Esophagus squamous epithelium (tissue), 5 donors: ENCODE measurements at places on chromosomes 7 and 10.

DNA sequence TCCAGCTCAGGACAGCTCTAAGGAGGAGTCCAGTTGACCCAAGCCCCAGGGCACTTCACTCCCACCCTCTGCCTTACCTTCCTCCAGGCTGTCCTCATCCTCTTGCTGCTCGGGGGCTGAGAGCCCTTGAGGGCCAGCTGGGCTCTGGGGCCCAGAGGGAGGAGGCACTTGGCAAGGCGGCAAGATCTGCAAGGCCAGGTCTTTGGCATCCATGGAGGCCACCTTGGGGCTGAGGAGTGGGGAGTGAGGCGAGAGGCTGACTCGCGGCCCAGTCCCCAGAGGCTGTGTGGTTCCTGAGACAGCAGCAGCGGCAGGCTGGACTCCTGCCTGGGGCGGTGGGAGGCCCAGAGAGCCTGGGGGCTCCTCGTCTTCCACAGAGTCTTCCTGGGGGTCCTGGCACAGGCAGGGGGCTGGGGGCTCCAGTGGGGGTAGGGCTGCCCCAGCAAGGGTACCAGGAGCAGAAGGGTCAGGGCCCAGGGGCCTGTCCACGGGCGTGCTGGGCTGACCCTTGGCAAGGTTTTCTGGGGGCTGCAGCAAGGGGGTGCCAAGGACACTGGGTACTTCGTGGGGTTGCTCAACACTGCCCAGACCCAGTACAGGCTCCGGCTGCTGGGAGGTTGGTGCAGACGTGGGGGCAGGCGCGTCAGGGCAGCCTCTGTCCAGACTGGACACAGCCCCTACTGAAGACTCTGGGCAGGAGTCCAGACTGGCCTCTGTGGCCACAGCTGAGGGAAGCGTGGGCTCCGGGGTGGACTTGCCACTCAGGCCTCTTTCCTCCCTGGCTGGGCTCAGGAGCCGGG lies 6.5 kb downstream of the NACAD start:
- no peaks in the 10 kb centered on the region for H3K4me1 ChIP-seq
- no peaks in the 10 kb centered on the region for H3K27me3 ChIP-seq
- no peak for DNase-seq
- no peak overlapping the region for H3K27ac ChIP-seq
- no peak overlapping the region for H3K4me3 ChIP-seq
- no peaks in the 10 kb centered on the region for H3K36me3 ChIP-seq

DNA sequence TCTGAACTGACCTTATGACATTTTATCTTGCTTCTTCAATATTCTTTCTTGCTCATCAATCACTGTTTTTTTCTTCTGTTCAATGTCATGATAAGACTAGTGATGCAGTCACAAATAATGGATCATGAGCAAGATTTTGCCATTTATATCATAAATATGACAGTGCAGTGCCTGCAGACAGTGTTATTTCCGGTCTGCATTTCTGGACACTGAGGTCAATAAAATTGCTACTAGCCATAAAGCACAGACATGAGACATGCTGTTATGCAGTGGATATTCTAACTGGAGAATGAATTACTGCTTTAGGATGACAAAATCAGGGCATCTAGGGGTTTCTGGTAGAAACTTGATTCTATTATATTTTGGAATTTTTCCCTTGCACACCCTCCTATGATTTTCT lies 1509.7 kb upstream of the LRRTM3 start:
- DNase-seq: no peak
- no peaks in the 10 kb centered on the region for H3K27me3 ChIP-seq
- H3K36me3 ChIP-seq: no peaks in the 10 kb centered on the region

- no peak overlapping the region for H3K4me3 ChIP-seq
- H3K4me1 ChIP-seq: peaks cover 61% of the 10 kb centered on the region
- no peaks in the 10 kb centered on the region for H3K27me3 ChIP-seq
Observed at GRCh38 chr10:46026106-46026505, 4.3 kb downstream of the NCOA4 start.

- H3K36me3 ChIP-seq: no peaks in the 10 kb centered on the region
- no peak for DNase-seq
- H3K4me1 ChIP-seq: no peaks in the 10 kb centered on the region
- no peak overlapping the region for H3K4me3 ChIP-seq
Observed at GRCh38 chr10:116027355-116027754, 245.7 kb downstream of the GFRA1 start.

DNA sequence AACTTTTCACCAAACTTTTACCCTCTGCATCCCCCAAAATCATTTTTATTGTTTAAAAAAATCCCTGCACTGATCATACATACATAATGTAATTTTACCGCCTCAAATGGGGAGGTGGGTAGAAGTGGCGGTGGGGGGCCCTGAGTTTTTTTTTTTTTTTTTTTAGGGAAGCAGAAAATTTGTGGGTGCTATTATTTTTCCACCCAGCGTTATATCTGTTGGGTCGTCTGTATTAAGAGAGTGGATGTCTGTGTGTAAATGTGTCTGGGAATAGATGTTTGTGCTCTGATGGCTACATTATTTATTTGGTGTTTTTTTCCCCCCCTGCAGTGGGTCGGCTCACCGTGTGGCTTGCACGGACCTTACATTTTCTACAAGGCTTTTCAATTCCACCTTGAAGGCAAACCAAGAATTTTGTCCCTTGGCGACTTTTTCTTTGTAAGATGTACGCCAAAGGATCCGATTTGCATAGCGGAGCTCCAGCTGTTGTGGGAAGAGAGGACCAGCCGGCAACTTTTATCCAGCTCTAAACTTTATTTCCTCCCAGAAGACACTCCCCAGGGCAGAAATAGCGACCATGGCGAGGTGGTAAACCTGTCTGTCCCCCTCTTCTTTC lies 438 bp downstream of the ARID5B start:
- H3K4me3 ChIP-seq: peak overlapping the region; percentile 82
- peak overlapping the region; percentile 100 for H3K27ac ChIP-seq
- no peak for DNase-seq
- no peaks in the 10 kb centered on the region for H3K27me3 ChIP-seq
- no peaks in the 10 kb centered on the region for H3K36me3 ChIP-seq

DNA sequence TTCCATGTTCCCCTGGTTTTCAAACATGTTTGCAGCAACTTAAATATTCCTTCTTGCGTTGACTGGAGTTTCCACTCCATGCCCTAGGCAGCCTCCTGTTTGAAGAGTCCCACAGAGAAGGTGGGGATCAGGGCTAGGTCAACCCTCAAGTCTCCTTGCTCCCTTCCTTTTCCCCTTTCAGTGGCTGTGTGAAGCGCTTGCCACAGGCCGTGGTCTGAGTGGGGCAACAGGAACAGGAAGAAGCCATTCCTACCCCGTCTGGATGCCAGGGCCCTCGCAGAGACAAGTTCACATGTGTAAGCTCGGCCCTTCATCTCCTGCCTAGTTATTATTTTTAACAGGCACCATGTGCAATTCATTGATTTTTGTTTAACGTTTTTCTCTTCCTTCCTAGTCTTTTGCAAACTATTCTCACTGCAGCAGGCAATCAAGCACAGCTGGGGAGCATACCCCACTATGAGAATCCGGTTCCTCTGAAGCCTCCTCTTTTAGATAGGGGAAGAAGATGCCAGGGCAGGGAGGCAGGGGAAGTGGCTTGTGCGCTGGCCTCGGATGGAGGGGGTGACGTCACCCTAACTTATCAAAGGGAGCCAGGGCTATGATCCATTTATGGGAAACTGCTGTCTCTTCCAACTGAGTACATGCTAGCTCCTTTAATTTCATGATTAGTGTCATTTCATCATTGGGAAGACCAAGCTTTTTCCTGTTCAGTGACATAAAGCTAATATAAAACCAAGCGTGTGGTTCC lies 64.2 kb downstream of the PRLHR start:
- no peaks in the 10 kb centered on the region for H3K36me3 ChIP-seq
- DNase-seq: no peak
- no peaks in the 10 kb centered on the region for H3K27me3 ChIP-seq
- H3K27ac ChIP-seq: no peak overlapping the region

DNA sequence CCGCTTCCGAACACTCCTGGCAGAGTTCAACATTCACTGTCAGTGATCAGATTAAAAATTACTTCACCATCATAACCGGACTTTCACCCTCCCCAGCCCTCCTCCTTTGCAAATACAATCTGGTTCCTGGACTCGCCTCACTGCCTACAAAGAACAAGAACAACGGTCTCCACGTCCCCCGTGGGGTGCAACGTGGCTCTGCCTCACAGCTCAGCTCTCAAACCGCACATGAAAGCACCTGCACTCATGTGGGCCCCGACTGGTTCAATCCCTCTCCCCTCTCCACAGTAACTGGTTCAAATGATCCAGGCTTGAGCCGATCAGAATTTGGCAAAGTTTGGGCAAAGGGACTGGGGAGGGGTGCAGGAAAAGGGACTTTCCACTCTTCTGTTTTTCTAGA lies 21.0 kb downstream of the ASB13 start:
- no peak overlapping the region for H3K4me3 ChIP-seq
- peaks cover 39% of the 10 kb centered on the region for H3K4me1 ChIP-seq
- peak overlapping the region; percentile 15 for H3K27ac ChIP-seq
- H3K36me3 ChIP-seq: peaks cover 15% of the 10 kb centered on the region
- DNase-seq: no peak

DNA sequence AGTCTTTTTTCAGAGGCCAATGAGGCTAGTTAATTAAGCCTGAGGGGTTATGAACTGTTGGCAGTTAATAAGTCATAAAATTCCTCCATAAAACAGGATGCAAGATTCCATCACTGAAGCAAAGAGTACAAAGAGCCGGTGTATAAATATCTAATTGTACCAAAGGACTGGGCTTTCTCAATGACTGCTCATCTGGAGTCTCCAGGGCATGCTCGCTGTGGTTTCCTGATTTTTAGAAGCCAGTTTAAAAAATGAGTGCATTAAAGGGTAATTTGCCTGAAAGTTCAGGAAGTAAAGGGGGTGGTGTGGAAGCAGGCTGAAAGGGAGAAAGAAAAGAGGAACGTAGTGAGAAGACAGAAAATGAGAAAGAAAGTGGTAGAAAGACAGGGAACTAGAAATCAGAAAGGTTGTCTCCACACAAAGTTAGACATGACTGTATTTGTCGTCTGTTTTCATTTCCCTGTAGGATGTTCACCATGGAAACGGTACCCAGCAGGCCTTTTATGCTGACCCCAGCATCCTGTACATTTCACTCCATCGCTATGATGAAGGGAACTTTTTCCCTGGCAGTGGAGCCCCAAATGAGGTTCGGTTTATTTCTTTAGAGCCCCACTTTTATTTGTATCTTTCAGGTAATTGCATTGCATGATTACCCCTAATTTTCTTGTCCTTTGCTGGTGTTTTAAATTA lies 282.3 kb downstream of the TWIST1 start:
- no peak for DNase-seq
- H3K4me3 ChIP-seq: no peak overlapping the region
- no peaks in the 10 kb centered on the region for H3K27me3 ChIP-seq

GRCh38 chr10:46216003-46216634 lies 70.7 kb upstream of the ANTXRL start:
- H3K4me3 ChIP-seq: no peak overlapping the region
- no peak for DNase-seq
- H3K27me3 ChIP-seq: no peaks in the 10 kb centered on the region
- H3K4me1 ChIP-seq: no peaks in the 10 kb centered on the region

- H3K36me3 ChIP-seq: no peaks in the 10 kb centered on the region
- H3K27ac ChIP-seq: peak overlapping the region; percentile 21
- H3K4me1 ChIP-seq: no peaks in the 10 kb centered on the region
- no peak overlapping the region for H3K4me3 ChIP-seq
- no peaks in the 10 kb centered on the region for H3K27me3 ChIP-seq
- no peak for DNase-seq
Observed at GRCh38 chr10:15344876-15345285, 26.2 kb downstream of the FAM171A1 start.

DNA sequence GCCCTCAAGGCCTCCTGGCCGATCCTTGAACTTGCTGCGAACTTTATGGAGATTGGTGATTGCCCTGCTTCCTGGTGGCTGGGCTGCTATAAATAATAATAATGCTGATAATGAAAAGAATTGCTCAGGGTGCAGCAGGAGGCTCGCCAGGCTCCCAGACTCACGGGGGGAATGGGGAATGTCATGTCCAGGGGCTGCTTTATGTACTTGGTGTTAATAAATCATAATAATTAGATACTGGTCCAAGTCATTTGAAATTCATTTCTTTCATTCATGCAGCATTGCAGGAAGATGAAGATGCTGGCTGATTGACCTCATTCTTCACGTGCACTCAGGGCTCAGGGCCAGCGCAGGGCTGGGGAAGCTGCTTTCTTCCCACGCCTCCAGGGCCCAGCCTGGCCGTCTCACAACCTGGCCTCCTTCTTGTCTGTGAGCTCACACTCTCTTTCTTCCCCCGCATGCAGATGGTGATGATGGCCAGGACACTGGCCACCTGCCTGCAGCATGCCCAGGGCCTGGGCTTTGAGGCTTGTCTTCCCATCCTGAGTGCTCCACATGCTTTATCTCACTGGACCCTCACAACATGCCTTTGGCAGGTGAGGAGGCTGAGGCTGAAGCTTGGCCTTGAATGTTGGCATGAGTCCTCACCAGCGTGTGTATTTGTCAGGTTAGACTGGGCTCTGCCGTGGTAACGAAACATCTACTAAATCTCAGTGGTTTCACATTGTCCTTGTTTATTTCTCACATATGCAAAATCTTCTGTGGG lies 138.4 kb upstream of the TNS3 start:
- no peaks in the 10 kb centered on the region for H3K36me3 ChIP-seq
- H3K4me3 ChIP-seq: no peak overlapping the region
- no peaks in the 10 kb centered on the region for H3K4me1 ChIP-seq
- no peak overlapping the region for H3K27ac ChIP-seq

DNA sequence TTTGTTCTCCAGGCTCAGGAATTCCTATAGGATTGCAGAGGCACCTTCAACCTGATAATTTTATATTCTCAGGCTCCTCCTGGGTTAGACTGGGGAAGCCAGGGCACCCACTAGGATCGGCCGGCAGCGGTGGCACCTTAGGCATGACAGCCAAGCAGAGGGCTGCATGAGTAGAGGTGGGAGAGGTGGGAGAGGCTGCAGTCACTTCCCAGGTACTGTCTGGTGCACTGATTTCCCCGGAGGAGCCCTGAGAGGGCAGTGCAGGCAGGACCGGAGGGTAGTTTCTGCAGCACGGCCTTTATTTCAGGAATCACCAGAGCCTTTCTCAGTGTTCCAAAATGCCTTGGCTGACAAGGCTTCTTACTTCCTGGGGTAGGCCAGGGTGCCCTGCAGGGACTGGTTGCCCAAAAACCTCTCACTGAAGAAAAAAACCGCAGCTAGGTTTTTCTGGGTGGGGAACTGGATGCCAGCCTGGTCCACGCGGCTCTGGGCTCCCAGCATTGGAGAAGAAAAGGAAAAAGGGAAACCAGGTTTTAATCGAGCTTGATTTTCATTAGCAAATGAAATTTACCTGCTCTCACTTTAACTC lies 3.6 kb upstream of the HOXA13 start:
- no peaks in the 10 kb centered on the region for H3K36me3 ChIP-seq
- H3K4me3 ChIP-seq: no peak overlapping the region

DNA sequence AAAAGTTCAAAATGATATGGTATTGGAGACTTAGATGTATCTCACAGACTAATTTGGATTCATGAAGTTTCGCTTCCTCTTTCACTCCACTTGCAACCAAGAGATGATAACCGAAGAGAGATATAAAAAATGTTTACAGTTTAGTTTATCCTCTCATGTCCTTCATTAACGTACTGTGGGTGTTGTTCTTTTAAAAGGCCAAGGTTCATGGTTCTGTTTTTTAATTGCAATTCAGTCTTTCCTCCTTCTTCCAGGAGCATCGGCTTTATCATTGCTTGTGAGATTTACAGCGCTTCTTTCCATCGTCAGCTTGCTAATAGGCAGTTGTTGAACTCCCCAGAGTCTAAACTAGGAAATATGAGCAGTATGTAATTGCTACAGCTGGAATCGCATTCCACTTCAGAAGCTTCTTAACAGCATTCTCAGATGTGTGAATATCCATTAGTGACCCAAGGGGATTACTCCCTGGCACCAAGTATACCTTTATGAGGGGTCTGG lies 75.9 kb upstream of the HGF start:
- H3K36me3 ChIP-seq: no peaks in the 10 kb centered on the region
- H3K4me1 ChIP-seq: no peaks in the 10 kb centered on the region
- peak overlapping the region; percentile 5 for H3K27ac ChIP-seq
- DNase-seq: no peak
- H3K4me3 ChIP-seq: peak overlapping the region; percentile 27
- H3K27me3 ChIP-seq: no peaks in the 10 kb centered on the region
